ENCODE measurements at places on chromosomes 2 and 18.

GRCh38 chr2:151192681-151193080, 69.0 kb downstream of the RBM43 start:
- DNase-seq = no peak

DNA sequence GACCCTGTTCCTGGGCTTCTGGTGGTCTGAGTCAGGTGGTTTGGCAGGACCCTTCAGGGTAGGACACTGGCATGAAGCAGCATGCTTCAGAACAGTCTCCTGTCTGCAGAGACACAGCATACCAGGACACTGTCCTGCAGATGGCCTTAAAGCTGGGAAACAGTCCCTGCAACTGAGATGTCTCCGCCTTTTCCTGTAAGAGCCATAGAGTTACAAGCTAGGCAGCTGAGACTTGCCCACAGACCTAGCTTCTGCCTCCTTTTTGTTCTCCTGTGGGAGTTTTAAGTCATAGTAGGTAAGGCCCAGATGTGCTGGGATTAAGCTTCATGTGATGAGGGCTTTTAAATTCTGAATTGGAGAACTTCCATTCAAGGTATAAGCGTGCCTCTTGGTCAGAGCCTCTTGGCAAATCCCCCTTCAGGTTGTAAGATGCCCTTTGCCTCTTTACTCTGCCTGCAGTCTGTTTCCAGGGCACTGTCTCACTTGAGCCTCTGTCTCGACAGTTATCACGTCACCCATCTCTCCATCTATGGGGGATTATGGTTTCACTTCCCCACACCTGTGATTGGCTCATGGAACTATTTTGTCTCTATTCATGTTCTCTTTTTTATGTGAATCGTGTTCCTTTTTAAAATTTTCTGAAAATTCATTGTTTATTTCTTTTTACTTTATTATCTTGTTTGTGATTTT, 51.8 kb downstream of the COA5 start:
- DNase-seq = no peak

DNA sequence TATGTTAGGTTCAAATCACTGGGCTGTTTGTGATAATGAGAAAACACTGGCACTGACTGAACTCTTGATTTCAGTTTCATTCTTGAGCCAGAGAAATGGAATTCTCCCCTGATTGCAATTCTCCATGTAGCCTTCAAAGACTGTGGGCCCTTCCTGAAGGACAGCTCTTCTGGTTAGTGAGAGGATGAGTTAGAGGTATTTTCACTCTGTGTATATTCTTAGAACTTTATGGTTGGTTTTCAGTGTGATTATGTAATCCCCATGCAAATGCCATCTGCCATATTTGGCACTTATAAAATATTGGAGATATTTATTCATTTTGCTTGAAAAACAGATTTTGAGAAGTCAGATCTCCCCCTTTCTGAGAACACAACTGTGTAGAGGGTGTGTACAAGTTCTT, 323.7 kb downstream of the SLC4A3 start:
- no peak for DNase-seq

DNA sequence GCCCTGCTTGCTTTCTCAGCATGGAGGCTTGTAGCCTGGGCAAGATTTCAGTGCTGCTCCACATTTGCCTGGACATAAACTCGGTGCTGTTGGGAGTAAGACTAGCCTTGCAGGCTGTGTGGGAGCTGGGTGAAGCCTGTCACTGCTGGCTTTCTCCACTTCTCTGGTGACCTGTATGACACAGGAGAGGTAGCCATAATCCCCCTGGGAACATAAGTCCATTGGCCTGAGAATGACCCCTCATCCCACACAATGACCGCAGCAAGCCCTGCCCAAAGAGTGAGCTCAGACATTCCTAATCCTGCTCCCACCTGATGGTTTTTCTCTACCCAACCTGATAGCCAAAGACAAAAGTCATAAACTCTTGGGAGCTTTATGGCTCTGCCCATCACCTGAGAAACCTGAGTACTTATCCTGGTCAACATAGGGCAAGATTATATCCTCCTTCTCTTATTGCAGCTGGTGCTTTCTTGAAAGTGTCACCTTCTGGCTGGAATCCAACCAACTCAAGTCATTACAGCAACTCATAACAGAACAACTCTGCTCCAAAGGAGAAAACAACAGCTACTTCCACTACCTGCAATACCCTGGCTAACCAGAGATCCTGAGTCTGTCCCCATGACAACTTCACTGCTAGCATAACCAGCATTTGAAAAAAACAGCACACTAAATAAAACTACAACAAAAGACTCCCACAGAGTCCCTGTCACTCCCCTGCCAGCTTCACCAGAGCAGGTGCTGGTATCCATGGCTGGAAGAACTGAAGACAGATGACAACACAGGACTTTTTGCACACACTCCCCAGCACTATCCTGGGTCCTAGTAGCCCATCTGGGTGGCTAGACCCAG, 834.4 kb upstream of the DDX18 start:
- no peak for DNase-seq

DNA sequence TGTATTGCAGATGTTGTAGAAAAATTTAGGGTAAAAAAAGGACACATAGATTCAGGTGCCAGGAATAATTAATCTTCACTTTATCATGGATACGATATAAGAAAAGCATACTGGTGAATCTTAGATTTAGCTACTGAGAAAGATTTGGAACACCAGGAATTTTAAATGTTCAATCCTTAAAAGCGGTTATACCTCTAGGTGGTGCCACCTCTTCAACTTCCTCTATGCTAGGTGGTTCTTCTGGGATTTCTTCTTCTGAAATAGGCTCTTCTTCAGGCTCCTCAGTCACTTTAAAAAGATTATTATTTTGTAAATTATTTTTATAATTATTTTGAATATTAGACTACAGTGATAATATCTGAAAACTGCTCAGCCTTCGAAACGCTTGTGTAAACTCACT, 133.1 kb downstream of the TTN start:
- DNase-seq = no peak

GRCh38 chr18:49727816-49728215, 85.5 kb downstream of the ACAA2 start:
- DNase-seq = no peak

DNA sequence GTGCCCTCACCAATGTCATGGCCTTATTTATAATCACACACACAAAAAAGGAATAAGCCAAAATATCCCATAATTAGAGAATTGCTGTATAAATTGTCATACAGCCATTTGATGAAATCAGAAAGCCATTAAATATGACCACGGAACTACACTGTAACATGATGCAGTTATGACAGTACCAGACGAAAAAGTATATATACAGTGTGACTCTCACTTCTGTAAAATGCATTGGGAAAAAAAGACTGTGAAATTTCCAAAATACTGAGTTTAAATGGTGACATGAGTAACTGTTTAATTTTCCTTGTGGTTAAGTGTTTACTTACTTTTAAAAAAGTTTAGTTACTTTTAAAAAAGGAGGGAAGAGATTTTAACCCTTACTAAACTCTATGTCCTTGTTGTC, 25.4 kb downstream of the UXS1 start:
- no peak for DNase-seq

- DNase-seq = peak; percentile 18
Observed at GRCh38 chr2:189937691-189938090, 124.8 kb downstream of the MSTN start.

DNA sequence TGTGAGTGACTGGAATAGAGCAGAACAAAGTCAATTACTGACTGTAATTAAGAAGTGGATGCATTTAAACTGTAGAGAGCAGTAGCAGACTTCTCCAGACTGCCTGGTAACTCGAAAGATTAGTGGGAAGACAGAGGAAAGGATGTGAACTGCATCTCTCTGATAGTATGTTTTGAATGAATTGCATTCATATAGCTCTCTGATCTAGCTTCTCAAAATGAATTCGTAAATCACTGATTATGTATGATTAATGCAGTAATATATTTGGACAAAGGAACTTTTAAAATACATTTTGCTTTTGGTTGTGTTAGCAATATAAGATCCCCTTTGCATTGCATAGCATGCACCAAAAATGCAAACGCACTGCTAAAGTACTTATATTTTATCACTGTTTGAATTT, 304.0 kb downstream of the ARHGAP15 start:
- DNase-seq = peak; percentile 17

- DNase-seq = peak; percentile 80
Observed at GRCh38 chr2:217729421-217730053, 273.3 kb downstream of the TNS1 start.

DNA sequence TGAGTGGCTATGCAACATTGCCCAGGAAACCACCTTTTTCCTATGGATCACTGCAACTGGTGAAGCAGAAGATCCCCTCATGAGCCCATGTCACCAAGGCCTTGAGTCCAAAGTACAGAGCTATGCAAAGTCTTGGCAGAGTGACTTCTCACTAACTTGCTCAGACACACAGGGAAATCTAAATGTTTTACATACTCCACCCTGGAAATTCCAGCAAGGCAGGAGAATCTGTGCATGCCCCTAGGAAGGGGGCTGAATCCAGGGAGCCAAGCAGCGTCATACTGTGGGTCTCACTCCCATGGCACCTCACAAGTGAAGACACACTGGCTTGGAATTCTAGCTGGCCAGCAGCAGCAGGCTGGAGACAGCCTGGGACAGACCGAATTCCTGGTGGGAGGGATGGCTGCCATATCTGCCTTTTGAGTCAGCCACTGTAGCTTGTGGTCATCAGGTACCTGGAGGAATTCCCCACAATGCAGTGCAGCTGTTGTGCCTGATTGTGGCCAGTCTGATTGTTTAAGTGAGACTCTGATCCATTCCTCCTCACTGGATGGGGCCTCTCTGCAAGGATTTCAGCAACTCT, 1817.4 kb downstream of the SUCLG1 start:
- no peak for DNase-seq

- DNase-seq = peak; percentile 90
Observed at GRCh38 chr2:46876741-46877384, 38.7 kb downstream of the MCFD2 start.

DNA sequence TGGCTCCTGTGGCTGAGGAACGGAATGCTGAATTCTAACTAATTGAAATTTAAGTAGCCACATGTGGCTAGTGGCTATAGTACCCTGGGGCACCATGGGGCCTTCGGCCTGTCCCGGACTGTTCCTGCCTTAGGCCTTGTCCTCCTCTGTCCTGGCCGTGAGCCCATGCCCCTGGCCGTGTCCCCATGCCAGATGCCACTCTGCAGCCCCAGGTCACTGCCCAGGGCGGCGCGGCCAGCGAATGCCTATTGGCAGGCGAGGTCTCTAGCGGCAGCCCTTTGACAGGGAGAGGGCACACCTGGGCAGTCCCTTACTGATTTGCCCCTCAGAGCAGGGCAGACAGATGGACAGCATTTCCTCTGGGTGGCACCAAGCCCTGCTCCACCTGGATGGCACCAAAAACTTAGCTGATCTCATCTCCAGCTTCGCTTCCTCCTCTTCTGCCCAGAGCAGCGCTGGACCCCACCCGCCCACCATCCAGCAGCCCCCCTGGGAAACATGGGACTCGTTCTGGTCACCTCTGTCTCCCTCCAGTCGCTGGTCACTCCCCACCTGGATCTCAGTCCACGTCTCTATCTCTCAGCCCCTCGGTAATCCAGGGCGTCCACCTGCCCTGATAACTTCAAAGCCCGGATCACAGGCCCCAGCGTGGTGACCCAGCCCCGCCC, 1.1 kb upstream of the DGKD start:
- DNase-seq = no peak

- no peak for DNase-seq
Observed at GRCh38 chr2:46519265-46519664, 39.9 kb downstream of the TMEM247 start.

DNA sequence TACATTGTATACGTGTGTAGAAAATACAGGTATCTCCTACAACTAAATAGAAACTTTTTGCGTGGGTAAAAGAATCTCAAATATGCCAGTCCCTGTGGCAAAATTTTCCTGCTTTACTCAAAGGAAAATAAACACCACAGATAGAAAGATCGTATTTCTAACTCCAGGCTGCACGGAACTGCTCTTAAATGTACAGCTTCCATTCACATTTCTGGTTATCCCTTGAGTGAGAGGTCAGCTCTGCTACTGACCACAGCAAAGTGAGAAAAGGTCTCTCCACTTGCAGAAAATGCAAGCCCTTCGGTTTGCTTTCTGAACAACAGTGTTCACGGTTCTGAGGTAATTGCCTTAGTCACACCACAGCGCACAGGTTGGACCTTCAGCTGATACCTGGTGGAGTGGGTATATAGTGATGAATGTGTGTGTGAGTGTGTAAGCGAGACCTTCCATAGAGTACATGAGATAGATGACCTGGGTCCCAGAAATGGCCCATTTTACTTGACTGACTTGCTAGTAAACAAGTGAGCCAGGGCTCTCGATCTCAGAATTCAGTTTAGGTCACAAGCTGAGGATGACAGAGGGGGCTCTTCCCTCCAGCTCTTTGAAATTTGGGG, 52.1 kb downstream of the ALPK2 start:
- no peak for DNase-seq

GRCh38 chr2:26243470-26244308, 743 bp downstream of the HADHA start:
- DNase-seq = peak; percentile 50

GRCh38 chr2:201978986-201979385, 54.7 kb upstream of the FZD7 start:
- DNase-seq = no peak

DNA sequence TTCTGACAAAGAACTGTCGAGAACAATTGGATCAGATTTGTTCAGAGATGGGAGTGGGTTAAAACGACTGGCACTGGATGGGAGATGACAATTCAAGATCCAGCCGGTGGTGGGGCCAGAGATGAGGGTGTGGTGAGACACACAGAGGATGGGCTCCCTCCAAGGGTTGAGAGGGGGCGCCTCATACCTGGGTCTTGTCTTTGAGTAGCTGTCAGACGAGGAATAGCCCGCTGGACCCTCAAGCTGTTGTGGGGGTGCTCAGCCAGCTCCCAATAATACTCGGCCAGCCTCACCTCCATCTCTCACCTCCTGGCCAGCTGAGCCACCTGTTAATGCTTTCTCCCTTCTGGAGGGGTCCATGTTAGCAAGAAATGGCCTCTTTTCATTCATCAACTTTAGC, 14.0 kb downstream of the INPP5D start:
- no peak for DNase-seq

GRCh38 chr2:8578335-8579244, 103.3 kb upstream of the ID2 start:
- no peak for DNase-seq

GRCh38 chr2:112622528-112622849, 23.2 kb upstream of the SLC20A1 start:
- DNase-seq = peak; percentile 99

DNA sequence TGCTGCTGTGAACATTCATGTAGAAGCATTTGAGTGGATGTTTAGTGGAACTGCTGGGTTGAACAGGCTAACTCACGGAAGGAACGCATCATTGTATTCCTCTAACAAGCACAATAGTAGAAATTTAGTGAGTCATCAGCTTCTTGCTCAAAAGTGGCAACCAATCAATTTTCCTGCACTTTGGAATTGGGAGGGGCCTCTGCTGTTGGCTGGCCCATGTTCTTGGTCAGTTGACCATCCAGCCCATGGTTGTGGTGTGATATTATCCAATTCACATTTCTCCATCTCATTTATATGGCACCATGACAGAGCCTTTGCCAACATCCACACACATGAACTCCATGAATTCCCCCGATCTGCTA, 95.0 kb downstream of the TNFRSF11A start:
- DNase-seq = peak; percentile 87

DNA sequence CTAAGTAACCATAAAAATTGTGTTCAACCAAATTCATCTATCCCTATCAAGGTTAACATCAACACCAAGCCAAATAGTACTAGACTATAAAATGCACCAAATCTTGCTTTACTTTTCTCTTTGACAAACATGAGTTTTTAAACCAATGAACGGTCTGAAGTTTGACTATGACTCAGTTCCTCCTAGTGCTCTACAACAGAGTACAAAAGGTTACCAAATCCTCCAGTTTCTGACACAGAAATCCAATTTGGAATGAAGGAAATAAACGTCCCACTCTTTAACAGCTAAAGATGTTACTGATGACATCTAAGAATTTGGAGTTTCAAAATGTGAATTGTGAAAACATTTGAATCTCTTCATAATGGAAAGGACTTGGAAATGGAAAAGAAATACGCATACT, 11.8 kb upstream of the ACVR1 start:
- DNase-seq = no peak
